ENCODE measurements at places on chromosomes 7 and 10.
A peak's percentile ranks its signal among the peaks of the same experiment; 100 is the strongest.

GRCh38 chr10:84540022-84540616, 211.7 kb downstream of the CCSER2 start:
- no peak for DNase-seq

GRCh38 chr7:158529181-158530096, 58.2 kb downstream of the PTPRN2 start:
- no peak for DNase-seq

DNA sequence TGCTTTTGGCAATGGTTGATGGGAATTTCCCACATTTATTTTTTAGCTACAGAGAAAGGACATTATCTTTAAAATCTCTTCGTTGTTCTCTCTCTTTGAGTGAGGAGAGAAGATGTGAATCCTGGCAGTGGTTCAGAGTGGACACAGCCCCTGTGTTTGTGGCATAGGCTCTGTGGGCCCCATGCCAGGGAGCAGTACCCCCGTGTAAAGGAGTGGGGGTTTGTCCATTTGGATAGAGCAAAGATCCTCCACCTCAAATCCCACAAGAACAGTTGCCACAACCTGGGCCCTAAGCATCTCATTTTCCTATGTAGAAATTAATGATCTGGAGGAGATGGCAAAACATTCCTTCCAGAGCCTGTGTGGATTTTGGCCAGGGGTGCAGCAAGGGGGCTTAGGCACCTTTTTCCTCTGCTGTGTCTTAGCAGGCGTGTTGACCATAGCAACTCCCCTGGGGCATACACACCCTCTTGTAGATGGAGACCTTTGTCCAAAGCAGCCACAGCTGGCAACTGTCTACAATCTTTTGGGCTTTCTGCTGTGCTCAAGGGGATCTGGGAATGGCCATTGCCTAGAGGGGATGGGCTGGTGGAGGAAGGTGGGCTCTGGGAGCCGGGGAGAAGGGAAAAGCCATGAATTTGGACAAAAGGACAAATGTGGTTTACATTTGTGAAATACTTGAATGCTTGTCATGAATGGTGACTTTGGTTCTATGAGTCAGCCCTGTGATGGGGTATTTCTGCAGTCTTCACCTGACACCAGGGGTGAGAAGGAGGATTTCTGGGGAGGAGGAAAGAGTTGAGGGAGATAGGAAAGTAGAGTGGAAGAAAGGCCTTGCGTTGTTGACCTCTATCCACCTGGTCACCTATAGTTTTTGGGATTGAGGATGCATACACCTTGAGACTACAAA, 92.0 kb downstream of the TCF7L2 start:
- DNase-seq, result no peak

- DNase-seq, result no peak
Observed at GRCh38 chr10:72303424-72304128, 29.9 kb downstream of the DDIT4 start.

GRCh38 chr7:13041368-13041988, 354.0 kb downstream of the ARL4A start:
- no peak for DNase-seq

DNA sequence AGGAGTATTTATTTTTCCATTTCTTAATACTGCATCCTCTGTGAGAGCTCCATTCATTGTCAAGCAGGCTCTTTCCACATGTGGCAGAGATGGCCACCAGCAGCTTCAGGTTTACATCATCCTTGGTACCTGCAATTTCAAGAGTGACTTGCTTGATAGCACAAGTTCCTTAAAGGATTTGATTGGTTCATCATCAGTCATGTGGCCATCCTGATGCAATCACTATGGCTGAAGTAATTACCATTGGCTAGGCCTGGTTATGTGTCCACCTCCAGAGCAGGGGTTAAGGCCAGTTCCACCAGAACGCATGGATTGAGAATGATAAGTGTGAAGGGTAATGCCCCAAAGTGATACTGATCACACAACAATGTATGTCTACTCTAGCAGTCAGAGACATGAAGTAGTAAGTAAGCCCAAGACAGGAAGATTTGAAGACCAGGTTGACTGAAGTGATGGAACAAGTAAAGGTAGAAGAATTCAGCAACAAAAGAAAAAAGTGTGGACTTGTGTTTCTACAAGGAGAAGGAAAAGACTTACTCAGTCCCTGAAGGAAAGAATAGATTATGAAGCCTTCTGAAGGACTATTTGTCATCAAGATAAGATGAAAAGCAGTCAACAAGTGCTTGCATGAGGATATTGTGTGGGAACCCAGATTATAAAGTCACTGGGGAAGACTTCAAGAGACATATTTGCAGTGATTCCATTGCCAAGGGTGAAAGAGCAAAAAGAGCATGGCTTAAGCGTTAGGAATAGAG, 26.4 kb upstream of the PRKAR2B start:
- no peak for DNase-seq

GRCh38 chr7:34158368-34159153, 253.2 kb downstream of the BMPER start:
- peak; percentile 15 for DNase-seq

DNA sequence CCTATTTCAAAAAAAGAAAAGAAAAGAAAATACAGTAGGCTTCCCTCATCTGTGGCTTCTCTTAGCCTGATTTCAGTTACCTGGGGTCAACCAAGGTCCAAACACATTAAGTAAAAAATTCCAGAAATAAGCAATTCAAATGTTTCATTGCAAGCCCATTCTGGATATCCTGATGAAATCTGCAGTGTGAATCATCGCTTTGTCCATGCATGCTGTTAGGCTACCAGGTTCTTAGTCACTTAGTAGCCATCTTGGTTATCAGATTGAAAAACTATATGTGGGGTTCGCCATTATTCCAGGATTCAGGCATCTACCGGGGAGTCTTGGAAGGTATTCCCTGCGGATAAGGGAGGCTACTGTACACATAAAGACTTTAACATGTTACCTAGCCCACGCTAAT, 991 bp upstream of the FAM204A start:
- no peak for DNase-seq

DNA sequence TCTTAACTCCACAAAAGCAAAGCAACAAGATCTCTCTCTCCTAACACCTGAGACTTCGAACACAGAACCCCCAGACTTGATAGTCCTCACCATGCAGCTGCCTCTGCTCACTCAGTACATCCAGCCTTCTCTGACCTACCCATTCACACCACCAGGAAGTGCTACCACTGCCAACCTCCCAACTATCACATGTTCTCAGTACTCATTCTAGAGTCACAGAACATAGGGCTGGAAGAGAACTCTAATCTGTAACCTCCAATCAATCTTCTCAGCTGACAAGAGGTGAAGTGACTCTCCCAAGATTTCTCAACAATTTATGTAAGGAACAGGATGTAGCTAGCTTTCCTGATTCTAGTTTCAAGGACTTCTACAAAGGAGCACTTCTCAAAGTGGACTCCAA, 3.8 kb downstream of the NUDCD3 start:
- no peak for DNase-seq

- no peak for DNase-seq
Observed at GRCh38 chr10:114600057-114600456, 58.0 kb downstream of the ABLIM1 start.

DNA sequence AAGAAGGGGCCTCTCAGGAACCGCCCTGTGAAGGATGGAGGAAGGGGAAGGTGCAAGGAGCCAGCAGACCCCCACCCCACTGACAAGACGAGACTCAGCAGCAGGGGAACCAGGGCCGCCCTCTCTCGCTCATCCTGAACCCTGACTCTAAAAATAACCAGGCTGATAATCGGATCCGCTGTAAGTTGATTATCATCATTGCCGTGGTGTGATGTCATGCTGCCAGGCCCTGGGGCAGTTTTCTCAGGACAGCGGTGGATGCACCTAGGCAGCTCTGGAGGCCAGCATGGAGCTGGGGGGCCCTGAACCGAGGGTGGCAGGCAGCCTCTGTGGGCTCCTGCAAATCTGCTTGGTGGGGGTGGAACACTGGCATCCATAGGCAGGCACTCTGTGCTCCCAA, 7.9 kb downstream of the RET start:
- DNase-seq, result no peak

- no peak for DNase-seq
Observed at GRCh38 chr10:63210611-63211196, 77.6 kb downstream of the NRBF2 start.

DNA sequence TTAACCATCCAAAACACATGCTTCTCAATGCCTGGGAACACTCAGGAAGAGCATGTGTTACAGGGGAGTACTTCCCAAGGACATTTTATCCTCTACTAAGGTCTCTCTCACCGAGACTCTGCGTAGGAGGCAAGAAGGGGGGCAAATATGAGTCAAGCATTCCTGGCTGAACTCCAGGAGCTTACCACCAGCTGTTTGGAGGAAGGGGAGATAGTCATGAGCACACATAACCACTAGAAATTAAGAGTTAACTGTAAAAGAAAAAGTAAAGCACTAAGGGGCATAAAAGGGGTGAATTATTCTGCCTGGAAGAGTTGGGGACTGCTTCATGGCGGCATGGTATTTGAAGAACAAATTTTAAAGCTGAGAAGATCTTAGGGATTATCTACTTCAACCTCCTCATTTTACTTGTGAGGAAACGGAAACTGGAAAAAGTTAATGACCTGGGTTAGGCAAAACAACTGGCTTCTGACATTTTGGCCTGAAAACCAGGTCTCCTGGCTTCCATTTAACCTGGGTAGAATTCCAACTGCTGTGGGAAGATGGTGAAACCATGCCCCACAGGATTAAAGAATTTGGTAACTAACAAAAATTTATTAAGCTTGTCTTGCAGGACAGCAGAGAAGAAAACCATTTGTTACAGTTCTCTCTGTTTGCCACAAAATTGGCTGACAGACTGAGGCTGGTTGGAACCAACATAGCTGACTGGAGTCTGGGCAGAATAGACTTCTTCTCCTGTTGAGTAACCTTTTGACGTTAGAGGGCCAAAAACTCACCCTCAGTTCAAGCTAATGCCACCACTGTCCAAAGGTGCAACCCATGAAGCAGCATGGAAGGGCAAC, 85.5 kb downstream of the SLC25A13 start:
- no peak for DNase-seq

DNA sequence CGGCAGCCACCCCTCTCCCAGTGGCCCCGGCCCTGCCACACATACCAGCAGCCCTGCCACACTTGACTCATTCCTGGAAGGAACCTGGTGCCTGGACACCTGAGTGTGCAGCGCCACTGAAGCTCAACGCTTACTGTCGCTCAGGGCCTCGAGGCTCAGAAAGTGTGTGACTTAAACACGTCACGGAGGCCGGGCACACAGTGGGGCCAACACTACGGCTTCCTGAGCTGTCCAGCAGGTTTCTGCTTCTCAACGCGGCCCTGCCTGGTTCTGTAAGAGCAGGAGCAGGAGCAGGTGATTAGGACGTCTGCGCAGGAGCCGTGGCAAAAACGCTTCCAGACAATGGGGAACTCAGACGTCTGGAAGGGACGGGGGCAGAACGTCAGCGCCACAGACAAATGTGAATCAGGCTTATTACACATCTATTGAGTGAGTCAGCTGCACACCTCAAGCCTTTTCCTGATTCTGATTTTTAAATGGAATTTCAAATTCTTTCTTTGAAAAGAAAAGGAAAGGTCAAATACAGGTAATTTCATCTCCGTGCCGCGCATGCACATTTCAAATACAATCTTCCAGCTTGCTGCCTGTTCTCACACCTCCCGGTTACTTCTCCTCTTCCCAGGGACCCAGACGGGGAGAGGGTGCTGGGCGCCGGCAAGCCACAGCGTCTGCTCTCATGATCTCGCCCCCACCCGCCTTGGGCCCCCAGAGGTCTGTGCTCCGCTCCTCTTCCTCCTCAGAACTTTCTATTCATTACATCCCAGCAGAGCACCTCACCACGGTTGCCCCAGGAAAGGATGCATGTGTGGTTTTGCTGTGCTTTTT, 66.6 kb downstream of the ADARB2 start:
- no peak for DNase-seq

DNA sequence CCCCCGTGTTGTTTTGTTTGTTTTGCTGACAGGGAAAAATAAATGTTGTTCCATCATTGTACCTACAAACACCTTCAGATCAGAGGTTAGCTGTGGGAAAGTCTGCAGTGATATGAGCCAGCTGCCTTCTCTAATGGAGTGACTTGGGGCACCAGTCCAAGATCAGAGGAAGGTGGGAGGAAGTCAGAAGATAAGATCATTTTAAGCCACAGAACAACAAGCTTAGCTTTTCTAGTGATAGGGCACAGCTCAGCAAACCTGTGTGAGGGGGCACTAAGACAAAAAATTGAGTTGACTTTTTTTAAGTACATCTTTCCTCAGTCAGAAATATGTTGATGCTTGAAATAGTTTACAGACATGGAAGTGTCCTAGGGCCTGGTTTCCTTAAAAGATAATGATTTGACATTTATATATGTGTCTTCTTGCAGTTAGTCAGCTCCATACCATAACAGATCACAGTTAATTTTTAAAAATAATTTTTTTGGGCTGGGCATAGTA, 240.3 kb upstream of the KAT6B start:
- no peak for DNase-seq

- DNase-seq, result no peak
Observed at GRCh38 chr10:100482181-100482833, 19.5 kb downstream of the WNT8B start.

DNA sequence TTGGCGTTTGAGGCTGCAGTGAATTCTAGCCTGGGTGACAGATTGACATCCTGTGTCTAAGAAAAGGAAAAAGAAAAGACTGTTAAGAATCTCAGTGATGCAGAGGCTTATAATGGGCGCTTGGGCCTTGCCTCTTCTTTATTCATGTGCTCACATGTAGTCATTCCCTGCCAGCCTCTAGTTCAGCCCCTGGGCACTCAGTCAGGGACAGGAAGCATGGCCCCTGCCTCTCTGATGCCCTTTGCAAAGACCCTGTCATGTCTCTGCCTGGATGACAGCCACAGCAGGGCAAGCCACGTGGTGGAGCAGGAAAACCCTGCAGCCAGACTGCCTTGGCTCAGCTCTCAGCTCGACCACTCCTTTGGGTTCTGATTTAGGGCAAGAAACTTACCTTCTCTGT, 368.9 kb downstream of the RPS24 start:
- DNase-seq, result no peak

- no peak for DNase-seq
Observed at GRCh38 chr10:31075434-31075833, 43.8 kb upstream of the ZNF438 start.

DNA sequence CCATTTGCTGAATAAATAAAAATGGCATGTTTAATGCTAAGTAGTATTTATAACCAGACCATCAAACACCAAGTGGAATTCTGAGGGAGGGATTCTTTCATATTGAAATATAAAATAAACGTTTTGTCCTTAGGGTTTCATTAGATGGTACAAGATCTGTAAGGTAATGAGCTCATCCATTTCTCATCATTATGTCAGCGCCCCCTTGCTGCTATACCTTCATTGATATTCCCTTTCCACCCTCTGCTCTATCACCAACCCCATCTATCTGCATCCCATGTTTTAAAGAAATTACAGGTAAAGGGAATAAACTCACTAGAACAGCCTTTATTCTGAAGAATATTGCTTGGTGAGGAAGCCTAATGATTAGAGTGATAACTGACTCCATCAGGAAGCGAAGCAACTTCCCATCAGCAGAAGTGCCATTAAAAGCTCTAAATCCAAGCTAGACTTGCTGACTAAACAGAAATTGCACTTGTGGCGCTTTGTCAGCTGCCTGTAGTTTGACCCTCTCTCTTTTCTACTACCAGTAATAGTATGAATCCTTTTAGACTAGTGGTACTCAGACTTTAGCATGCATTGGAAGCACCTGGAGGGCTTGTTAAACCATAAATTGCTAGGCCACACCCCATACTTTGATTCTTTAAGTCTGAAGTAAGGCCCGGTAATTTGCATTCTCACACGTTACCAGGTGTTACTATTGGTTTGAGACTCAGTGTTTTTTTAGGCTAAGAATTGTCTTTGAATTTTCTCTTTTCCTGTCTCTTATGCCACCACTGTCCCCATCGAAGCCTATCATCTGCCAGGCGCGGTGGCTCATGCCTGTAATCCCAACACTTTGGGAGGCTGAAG, 27.5 kb downstream of the ADD3 start:
- no peak for DNase-seq

GRCh38 chr7:85021101-85021704, 165.7 kb downstream of the SEMA3D start:
- DNase-seq, result no peak

Data from H1 (cell line).